ENCODE measurements at places on chromosomes 5 and 9.

- DNase-seq = no peak
Measured at GRCh38 chr9:7549249-7549648, 250.3 kb downstream of the DMAC1 start.

GRCh38 chr9:131714821-131715220, 25.1 kb downstream of the RAPGEF1 start:
- DNase-seq = no peak

DNA sequence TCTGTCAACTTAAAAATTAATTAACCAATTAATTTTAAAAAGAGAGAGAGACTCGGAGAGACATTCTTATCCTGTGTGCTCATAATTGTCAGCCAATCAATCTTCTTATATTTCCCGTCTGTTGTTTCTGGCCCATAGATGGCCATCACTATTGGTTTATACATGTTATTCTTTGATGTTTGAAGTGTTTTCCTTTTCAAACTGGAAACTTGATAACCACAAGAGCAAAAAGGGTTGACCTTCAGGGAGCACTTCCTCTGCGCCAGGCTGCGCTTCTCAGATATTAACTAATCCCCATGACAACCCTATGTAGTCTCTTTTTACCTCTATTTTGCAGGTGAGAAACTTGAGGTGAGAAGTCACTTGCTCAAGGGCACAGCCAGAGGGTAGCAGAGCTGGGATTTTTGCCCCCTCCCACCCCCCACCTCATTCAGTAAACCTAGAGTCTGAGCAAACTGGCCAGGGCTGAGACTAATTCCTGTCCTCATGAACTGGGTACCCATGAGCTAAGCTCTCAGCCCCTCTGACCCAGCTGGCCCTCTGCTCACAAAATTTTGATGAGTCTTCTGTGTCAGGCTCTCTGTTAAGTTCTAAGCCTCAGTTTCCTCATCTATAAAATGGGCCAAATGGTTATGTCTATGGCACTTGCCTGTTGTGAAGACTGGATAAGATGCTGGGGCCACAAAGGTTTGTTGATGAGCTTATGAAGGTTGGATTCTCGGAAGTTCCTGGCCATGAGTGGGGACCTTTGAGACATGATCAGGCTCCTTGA, 86.0 kb upstream of the SH3PXD2B start:
- DNase-seq = no peak

DNA sequence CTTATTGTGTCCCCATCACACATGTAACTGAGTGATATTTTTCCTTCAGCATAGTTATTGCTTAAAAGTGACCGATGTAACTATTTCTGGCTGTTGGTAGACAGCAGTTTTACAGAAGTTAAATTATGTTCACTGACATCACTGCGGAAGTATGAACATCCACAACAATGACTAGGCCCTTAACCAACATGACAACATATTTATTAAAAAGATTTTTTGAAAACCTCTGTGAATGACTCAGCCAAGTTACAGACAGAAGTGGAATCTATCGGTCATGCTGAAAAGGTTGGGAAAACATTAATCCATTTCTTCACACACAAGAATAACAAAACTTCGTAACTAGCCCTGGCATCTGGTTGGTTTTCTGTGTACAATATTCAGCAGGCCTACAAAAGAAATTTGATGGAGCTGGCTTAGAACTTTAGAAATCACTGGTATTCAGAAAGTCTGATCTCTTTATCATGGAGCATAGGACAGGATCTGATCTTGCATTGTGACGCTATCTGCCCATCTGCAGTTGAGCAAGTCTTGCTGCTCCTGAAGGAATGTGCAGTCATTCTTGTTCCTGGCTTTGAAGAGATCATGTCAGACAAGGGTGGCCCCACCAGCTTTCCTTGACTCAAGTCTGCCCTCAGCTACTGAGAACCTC, 6.5 kb downstream of the GLIS3 start:
- no peak for DNase-seq

GRCh38 chr5:57033103-57033502, 81.2 kb upstream of the MIER3 start:
- DNase-seq = no peak

DNA sequence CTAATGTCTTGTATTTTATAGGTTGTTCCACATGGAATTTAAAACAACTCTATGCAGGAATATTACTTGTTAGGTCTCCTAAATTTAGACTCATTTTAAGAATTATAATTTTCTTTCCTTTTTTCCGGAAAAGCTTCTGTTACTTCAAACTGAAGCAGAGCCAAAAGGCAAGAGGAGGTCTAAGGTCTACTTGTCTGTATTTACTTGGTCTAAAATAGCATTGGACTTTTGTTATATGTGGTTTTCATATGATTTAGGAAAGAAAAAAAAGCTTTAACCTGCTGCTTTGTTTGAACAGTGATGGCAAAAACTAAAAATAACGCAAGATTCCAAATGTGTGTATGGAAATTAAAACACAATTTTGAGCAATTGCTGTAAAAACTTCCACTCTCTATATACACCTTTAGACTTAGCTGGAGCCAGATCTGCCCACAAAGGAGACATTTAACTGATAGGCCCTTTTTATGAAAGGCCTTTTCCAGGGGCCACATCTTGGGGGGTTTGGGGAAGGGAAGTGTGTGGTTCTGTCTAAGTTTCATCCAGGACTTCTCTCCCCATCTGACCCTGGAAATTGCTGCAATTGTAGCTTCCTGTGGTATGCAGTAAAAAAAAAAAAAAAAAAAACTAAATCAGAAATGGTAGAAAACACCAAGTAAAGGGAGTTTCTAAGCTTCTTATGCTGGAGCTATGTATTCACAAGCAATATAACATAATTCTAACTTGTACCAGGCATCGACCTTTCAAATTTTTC, 307.7 kb upstream of the MEF2C start:
- DNase-seq = no peak

DNA sequence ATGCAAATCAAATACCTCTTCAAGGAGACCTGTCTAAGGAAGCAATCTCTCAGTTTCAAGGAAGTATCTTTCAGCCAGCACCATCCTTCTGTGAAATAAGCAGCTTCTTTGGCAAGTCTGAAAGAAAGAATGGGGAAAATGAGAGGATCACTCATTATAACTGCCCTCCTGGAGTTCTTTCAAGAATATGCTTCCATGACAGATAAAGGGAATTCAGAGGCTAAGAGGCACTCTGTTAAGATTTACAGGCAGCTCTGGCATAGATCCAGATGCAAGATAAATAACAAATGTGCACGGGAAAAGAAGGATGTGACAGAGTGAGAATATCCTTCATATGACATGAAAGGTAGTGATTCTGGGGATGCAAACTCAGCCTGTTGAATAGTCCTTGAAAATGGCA, 348.2 kb upstream of the CCNG1 start:
- DNase-seq = no peak

DNA sequence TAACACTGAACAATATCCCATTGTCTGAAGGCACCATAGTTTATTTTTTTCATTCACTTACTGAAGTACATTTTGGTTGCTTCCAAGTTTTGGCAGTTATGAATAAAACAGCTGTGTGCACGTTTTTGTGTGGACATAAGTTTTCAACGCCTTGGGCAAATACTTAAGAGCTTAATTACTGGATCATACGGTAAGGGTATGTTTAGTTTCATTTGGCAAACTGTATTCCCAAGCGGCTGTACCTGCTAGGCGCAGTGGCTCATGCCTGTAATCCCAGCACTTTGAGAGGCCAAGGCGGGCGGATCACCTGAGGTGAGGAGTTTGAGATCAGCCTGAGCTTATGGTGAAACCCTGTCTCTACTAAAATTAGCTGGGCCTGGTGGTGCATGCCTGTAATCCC, 63.7 kb upstream of the FAM120A start:
- no peak for DNase-seq

DNA sequence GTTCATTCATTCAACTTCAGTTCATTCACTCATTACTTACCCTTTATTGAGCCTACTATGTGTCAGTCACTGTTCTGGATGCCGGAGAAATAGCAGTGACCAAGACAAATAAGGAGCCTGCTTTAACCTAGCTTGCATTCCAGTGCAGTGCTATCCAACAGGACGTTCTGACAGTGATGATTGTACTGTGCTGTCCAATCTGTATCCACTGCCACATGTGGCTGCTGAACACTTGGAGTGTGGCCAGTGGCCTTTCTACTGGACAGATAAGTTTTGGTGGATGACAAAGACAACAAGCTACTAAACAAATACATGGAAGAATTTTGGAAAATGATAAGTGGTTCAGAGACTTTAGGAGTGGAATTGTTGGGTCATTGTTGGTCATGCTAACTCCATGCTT, 33.6 kb downstream of the SUB1 start:
- no peak for DNase-seq

- DNase-seq = no peak
Measured at GRCh38 chr5:140524003-140524402, 23.5 kb upstream of the EIF4EBP3 start.

DNA sequence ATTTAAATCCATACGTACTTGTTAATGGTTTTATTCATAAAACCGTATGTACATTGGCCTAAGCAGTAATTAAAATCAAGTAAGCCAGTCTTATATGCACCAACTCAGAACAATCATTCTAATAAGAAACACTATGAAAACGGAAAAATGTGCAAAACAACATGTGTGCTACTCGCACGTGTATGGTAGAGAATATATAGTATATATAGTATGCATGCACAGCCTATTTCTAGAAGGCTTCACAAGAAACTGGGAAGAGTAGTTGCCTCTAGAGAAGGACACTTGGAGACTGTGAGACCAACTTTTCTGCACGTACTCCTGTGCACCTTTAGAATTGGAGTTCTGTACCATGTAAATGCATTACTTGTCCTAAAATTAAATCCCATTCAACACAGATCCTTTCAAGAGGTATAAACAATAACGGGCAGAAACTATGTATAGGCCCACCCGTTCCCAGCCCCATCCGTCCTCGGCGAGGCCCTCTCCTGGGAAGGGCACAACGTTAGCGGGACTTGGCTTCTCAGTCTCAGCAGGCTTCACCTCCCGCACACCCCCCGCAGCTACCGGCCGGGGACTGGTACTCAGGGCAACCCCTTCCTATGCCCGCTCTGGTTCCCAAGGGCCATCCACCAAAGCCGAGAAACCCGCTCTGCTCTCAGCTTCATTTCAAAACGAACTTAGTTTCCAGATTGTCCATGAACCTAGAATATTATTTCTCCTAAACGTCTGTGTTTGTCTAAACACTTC, 2.0 kb downstream of the CDC14B start:
- DNase-seq = no peak

- DNase-seq = no peak
Measured at GRCh38 chr5:89081360-89081759, 198.4 kb upstream of the MEF2C start.

GRCh38 chr9:88777498-88778312, 213.6 kb upstream of the S1PR3 start:
- DNase-seq = no peak

- no peak for DNase-seq
Measured at GRCh38 chr9:87613265-87614111, 112.4 kb upstream of the CTSL start.

- DNase-seq = no peak
Measured at GRCh38 chr5:53475320-53475719, 5.1 kb upstream of the FST start.

DNA sequence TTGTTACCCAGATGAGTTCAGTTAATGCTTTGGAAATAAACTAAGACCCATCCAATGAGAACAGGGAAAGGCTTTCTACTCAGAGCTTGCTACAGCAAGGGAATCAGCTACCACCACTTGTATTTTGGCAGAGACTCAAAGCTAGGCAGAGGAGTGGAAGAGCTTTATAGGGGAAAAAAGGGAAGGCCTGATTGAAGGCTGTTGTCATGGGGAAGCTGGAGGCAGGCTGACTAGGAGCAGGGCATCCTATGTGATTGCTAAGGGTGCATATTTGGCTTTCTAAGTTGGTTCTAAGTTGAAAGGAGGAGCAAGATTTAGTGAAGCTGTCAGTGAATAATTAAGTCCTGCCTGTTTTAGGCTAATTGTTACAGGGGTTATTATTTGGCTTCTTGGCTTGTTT, 115.5 kb downstream of the PTTG1 start:
- DNase-seq = no peak

DNA sequence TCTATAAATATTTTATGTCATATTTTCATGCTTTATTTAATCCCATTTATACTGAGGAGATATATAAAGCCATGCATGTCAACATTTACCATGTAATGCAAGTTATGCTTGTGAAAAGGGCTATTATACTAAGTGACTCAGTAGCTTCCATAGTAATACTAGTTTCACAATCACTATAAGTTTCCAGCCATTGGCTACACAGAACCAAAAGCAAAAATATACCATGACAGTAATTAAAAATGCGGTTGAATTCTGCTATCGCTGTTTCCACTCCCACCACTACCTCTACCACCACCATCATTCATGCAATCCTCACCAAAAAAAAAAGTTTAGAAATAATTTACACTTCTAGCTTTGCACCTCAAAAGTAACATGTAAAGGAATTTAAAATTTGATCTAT, 60.2 kb downstream of the MLLT3 start:
- no peak for DNase-seq

- no peak for DNase-seq
Measured at GRCh38 chr5:163303718-163304117, 133.7 kb upstream of the CCNG1 start.

DNA sequence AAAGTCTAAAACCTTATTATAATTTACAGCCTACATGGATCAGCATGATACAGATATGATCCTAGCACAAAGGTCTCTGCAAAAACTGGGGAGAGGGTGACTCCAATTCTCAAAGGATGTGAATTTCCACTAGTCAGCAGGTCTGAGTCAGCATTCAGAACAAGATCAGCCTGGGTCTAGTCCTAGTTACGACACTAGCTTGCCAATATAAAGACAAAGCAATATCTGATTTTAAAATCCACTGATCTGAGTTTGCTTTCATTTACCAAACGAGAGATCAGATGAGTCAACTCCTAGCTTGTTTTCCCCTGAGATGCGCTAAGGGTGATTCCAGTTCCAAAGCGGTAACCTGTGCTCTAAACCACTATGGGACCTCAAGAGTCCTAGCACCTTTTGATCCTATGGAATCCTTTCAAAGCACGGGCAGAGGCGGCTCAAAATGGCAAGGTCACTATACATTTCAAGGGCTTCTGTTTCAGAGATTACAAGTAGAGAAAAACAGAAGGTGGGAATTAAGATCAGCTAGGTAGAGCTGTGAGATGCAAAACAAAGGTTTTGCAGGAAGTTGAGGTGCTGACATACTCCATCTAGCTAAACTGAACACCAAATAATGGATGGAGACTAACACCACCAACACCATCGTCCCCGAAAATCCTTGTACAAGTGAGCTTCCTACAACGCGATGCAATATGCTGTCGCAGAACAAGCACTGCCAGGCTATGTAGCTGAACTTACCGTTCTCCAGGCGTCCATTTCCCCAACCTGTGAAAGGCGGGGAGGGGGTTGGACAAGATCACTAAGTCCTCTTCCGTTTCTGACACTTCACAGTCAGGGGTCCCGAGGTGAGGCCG, 906 bp downstream of the SLC25A51 start:
- peak; percentile 19 for DNase-seq

DNA sequence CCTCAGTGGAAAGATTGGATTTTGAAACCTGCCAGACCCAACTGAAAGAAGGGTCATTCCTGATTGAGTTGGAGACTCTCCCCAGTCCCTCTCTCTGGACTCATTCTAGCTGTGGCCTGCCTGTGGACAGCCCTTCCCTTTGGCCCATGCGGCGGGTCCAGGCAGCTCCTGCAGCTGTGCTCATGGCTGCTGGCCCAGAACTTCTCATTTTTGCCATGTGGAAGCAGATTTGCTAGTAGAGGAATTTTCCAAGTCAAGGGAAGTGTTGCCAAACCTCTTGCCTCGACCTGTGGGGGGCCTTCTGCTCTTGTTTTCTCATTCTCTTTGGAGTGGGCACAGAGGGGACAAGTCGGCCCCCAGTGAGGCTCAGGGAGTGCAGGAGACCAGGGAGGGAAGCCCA, 89.2 kb downstream of the ANKRD33B start:
- no peak for DNase-seq
